ENCODE measurements at places on chromosomes 6 and 20.

GRCh38 chr6:152404086-152404857 is 232.9 kb downstream of the SYNE1 start:
- no peak for DNase-seq

- DNase-seq: no peak
Measured at GRCh38 chr6:121548131-121548530, 112.7 kb downstream of the GJA1 start.

- DNase-seq: no peak
Measured at GRCh38 chr20:25076201-25076600, 5.7 kb downstream of the VSX1 start.

DNA sequence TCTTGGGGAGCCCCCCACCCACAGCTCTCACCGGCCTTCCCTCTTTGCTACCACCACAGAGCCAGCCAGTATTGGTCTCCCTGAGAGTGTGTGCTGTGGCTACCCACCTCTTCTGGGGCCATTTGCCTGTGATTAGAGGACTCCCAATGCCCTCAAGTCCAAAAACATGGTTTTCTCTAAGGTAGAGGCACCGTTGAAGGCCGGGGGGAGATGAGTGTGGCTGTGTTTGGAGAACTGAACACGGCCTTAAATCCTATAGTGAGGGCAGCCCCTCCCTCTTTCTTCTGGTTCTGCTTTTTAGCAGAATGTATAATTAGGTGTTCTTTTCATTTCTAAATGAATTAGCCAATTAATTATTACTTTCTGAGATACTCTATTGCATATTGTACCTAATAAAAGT is 2.5 kb downstream of the CCR6 start:
- DNase-seq: no peak

- no peak for DNase-seq
Measured at GRCh38 chr6:24537771-24538385, 43.1 kb downstream of the ALDH5A1 start.

Measured in globus pallidus (tissue), 1 donor.